ENCODE measurements at places on chromosomes 1 and 21. TPM values are rescaled to one million over a fixed set of nuclear protein-coding genes. Genes with fewer than 3 reads are reported as not detected.

DNA sequence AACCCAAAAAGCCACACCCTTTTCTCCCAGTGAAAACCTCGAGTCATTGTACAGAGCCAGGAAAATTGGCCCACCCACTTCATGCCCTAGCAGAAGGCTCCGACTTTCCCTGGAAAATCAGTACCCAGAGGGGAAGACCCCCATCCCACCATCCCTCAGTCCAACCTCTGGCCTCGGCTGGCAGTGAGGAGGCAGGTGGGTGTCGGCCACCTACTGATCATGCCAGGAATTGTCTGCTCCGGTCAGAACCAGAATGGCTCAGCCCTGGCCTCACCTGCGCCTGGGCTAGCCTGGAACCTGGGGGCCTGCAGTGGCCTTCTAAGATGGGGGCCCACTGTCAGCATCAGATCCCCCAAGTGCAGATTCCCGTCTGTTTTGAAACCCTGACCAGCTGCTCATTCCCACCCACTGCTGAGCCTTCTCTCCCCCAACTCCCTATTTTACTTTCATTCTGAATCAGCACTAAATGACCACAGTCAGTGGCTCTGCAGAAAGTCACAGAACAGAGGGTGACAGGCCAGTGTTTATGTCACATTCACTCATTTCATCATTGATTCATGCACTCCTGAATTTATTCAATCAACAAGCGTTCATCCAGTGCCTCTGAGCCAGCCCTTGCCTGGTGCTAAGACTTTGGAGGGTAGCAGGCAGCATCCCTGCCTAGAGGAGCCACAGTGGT lies 3.0 kb upstream of the S100A9 start:
- no peaks in the 10 kb centered on the region for H3K36me3 ChIP-seq
- peaks cover 16% of the 10 kb centered on the region for H3K27me3 ChIP-seq
- H3K27ac ChIP-seq, result no peak overlapping the region
- H3K4me1 ChIP-seq, result no peaks in the 10 kb centered on the region

DNA sequence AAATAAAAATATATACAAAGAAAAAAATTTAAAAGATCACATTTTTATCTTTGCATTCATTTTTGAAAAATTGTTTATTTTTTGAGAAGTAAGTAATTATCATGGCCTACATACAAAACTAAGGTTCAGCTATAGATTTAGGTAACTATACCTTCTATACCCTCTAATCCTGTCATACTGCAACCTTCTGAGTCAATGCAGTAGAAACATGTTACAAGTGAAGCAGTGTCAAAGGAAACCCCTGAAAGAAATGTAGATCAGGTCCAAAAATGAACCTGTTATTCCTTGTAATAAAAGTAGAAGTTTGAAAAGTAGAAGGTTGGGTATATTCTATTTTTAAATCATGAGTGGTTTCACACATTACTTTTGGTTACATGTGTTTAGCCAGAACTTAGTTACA lies 51.3 kb downstream of the PTGS2 start:
- H3K4me3 ChIP-seq, result no peak overlapping the region
- no peaks in the 10 kb centered on the region for H3K4me1 ChIP-seq
- no peak for DNase-seq

MYBPH gene
- 0.22 TPM for total RNA-seq

DNA sequence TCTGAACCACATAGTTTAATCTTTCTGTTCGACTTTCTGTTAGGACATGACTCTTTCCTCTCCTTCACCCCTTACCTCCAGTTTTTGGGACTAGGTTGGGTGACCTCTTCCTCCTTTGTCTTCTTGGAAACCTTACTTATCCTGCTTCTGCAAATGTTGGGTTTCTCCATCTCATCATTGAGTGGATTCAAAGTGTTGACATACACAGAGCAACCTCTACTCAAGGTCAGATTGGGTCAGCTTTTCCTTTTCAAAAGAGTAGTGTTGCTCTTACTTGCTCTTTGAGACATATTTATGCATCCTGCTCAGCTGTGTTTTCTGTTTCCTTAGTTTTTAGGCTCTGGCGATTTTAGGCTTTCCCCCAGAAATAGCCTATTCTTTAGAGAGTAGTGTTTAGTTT lies 3.7 kb downstream of the CAMTA1 start:
- no peak for DNase-seq
- H3K4me3 ChIP-seq, result no peak overlapping the region
- no peak overlapping the region for H3K27ac ChIP-seq
- 0 out of 2 replicates have a peak, but pooled peaks cover 5% of the 10 kb centered on the region for H3K4me1 ChIP-seq

DNA sequence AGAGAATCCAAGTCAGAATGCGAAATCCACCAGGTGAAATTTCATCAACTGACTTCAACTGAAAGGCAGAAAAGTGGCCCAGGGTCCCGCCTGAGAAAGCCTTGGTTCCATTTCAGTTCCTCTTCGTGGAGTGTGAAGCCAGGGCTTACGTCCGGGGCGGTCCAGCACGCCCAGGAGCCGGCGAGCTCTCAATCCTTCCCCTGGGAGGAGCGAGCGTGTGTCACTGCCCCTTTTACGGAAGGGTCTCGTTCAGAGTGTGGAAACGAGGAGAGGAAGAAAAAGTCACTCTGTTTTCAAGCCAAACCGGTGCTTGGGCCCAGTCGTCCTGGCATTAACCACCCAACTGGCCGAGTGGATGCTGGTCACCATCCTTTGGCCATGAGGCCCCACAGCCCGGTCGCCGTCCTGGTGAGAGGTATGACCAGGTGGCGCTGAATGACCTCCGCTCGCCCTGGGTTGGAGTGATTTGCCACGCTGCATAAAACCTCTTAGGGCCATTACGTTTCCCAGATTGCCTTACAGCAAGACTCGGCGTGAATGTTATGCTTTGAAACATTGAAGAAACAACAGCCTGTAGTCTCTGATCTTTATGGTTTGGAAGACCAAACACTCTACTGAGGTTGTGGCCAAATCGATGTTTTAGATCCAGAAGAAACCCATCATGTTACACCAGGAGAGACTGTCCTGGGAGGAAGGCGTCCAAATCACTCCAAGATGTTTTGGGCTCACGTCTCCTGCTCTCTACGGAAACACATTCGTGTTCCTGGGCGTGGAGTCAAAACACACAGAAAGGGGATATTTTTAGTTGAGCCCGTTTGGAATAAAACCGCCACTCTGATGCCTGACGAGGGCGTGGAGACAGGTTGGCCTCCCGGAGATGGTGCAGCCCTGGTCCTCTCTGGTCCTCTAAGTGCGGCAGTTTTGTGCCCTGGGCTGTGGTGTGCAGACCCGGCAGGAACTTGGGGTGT lies 93.6 kb upstream of the ACTRT2 start:
- no peak overlapping the region for H3K4me3 ChIP-seq
- no peak for DNase-seq
- H3K36me3 ChIP-seq, result no peaks in the 10 kb centered on the region
- H3K4me1 ChIP-seq, result no peaks in the 10 kb centered on the region
- no peak overlapping the region for H3K27ac ChIP-seq

- H3K36me3 ChIP-seq, result no peaks in the 10 kb centered on the region
- H3K4me3 ChIP-seq, result no peak overlapping the region
- H3K4me1 ChIP-seq, result peaks cover 8% of the 10 kb centered on the region
Observed at GRCh38 chr1:43156026-43156425, 16.1 kb downstream of the EBNA1BP2 start.

HLX gene
- 1.8 TPM for total RNA-seq

DNA sequence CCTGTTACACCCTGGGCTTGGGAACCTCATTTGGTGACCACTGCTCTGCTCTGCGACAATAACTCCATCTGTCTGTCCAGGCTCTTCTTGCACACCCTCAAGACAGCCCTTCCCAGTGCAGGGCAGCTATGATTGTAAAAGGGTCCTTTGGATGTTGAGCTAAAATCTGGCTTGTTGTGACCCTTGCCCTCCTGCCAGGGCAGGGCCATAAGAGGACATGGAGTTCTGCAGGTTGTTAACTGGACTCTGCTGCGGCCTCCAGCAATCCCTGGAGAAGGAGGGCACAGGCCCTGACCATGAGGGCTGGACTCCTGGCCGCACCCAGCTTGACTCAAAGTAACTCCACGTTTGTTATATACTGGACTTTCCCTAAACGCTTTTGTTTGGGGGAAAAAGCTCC lies 41.2 kb downstream of the DHCR24 start:
- H3K36me3 ChIP-seq, result peaks cover 4% of the 10 kb centered on the region
- no peak overlapping the region for H3K4me3 ChIP-seq
- H3K27me3 ChIP-seq, result no peaks in the 10 kb centered on the region
- H3K4me1 ChIP-seq, result no peaks in the 10 kb centered on the region
- H3K27ac ChIP-seq, result no peak overlapping the region
- DNase-seq, result no peak

GRCh38 chr1:32884726-32885125 lies 1.6 kb upstream of the HPCA start:
- no peak for DNase-seq
- no peaks in the 10 kb centered on the region for H3K4me1 ChIP-seq
- no peak overlapping the region for H3K27ac ChIP-seq
- H3K36me3 ChIP-seq, result no peaks in the 10 kb centered on the region

KIF21B gene
- 6.1 TPM for total RNA-seq

STIL gene
- total RNA-seq, result 34.4 TPM

NBPF6 gene
- not detected for total RNA-seq

LEFTY2 gene
- total RNA-seq, result not detected

DNA sequence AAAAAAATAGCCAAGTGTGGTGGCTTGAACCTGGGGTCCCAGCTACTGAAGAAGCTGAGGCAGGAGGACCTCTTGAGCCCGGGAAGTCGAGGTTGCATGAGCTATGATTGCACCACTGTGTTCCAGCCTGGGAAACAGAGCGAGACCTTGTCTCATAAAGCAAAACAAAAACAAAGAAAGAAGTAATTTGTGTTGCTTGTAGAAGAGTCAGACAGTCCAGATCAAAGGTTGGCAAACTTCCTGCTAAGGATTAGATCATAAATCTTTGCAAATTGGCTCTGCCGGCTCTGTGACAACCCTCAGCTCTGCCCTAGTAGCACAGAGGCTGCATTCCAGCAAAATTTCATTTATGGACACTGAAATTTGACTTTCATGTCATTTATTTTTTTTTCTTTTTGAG lies 19.0 kb upstream of the MFN2 start:
- no peak for DNase-seq
- no peak overlapping the region for H3K4me3 ChIP-seq
- no peaks in the 10 kb centered on the region for H3K4me1 ChIP-seq
- peaks cover 46% of the 10 kb centered on the region for H3K36me3 ChIP-seq

DNA sequence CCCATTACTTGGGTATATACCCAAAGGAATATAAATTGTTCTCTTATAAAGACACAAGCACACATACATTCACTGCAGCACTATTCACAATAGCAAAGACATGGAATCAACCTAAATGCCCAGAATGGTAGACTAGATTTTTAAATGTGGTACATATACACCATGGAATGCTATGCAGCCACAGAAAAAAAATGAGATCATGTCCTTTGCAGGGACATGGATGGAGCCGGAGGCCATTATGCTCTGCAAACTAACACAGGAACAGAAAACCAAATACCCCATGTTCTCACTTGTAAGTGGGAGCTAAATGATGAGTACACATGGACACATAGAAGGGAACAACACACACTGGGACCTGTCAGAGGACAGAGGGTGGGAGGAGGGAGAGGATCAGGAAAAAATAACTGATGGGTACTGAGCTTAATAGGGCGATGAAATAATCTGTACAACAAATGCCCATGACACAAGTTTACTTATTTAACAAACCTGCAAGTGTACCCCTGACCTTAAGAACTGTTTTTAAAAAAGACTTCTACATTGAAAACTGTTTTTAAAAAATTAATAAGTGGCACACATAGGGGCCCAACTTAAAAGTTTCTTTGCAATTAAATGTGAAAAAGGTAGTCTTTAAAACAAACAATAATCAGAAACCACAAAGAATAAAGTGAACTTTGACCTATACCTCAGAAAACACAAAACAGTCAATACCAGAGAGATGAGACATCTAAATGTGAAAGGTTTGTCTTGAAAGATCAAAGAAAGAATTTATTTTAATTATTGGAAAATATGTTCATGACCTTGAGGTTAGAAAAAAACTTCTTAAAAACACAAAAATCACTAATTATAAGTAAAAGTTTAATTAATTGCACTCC lies 75.2 kb downstream of the CDC42BPA start:
- H3K27ac ChIP-seq, result peak overlapping the region; percentile 11
- no peaks in the 10 kb centered on the region for H3K27me3 ChIP-seq
- H3K4me3 ChIP-seq, result no peak overlapping the region
- H3K4me1 ChIP-seq, result peaks cover 23% of the 10 kb centered on the region
- DNase-seq, result no peak

CXADR gene
- total RNA-seq, result 21.6 TPM

Measured in HCT116 (cell line).